ENCODE measurements at places on chromosomes 13 and 19.

DNA sequence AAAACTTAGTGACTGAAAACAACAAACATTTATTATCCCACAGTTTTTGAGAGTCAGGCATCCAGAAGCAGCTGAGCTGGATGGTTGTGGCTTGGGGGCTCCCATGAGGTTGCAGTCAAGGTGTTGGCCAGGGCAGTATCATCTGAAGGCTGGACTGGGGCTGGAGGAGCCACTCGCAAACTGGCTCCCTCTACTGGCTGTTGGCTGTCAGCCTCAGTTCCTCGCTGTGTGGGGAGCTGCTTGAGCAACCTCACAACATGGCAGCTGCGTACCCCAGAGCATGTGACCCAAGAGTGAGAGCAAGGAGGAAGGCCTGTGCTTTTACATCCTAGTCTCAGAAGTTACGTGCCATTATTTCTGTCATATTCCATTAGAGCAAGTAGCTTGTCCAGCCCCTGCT is 9.7 kb downstream of the YJU2 start:
- DNase-seq: no peak

GRCh38 chr13:113965968-113966884 is 7.7 kb downstream of the C13orf46 start:
- no peak for DNase-seq

DNA sequence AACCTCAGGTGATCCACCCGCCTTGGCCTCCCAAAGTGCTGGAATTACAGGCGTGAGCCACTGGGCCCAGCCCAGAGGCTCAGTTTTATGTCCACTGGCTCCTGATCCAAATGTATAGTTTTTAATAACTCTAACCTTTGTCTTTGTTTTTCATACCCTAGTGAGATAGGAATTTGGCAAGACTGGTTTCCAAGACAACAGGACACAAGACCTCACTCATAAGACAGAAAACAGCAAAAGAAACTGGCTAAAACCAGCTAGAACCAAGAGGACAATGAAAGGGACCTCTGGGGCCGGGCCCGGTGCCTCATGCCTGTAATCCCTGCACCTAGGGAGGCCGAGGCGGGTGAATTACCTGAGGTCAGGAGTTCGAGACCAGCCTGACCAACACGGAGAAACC is 27.6 kb downstream of the CPT1C start:
- DNase-seq: no peak

DNA sequence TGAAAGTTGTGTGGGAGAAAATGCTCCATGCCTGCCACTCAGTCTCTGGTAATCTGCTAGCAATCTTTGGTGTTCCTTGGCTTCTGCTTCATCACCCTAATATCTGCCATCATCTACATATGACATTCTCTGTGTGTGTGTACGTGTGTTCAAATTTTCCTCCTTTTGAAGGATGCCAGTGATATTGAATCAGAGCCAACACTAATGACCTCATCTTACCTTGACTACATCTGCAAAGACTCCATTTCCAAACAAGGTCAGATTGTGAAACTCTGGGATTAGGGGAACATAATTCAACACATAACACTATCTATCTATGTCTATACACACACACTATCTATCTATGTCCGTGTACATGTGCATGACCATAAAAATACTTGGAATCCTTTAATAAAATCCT is 81.4 kb upstream of the IRS2 start:
- DNase-seq: no peak

DNA sequence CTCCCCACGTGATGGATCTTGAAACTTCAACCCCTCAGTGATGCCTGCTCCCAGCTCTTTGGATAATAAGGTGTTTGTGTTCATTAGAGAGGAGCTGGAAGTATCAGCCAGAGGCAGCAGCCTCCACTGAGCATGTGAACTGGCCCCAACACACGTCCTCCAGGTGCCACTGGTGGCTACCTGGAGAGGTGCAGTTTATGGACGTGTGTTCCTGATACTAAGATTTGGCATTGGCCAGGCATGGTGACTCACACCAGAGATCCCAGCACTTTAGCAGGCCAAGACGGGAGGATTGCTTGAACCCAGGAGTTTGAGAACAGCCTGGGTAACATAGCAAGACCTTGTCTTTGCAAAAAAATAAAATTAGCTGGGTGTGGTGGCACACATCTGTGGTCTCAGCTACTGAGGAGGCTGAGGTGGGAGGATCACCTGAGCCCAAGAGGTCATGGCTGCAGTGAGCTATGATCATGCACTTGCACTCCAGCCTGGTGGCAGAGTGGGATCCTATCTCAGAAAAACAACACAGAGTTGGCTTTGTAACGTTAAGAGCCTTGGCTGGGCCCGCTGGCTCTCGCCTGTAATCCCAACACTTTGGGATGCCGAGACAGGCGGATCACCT is 34.4 kb downstream of the SLC25A42 start:
- no peak for DNase-seq

- no peak for DNase-seq
Observed at GRCh38 chr13:46633416-46633815, 80.4 kb downstream of the LRCH1 start.

GRCh38 chr13:22821589-22821988 is 359.2 kb upstream of the SGCG start:
- no peak for DNase-seq

GRCh38 chr19:34066007-34066643 is 106.2 kb upstream of the LSM14A start:
- no peak for DNase-seq

GRCh38 chr13:20127562-20128458 is 33.0 kb downstream of the GJA3 start:
- peak; percentile 36 for DNase-seq

DNA sequence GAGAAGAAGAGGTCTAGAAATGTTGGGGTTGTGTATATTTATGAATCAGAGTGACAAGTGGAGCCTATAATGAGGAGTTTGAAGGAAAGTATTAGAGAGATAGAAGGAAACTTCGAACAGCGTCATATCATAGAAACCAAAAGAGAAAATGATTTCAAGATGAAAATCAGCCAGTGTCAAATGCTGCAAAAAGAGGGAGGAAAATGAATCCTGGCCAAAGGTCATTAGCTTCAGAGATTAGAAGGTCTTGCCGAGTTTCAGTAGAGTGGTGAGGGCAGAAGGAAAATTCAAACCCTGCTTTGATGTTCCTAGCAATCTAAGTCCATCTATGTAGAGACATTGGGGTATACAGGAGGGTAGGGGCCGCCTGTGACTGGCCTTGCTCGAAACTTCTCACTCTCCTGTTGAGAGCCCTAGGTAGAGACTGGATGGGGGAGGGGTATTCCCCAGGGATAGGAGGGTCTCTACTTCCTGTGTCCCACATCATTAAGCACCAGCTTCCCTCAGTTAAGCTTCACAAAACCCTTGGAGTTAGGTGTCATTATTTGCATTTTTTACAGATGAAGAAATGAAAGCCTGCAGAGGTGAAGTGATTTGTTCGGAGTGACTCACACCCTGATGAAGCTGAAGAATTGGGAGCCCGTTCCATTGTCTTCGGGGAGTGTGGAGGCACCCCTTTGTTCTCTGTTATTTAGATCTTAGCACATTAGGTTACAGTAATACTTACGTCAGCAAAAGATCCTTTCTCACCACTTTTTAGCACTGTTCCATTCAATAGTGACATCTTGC is 62.8 kb downstream of the FGF9 start:
- no peak for DNase-seq

- DNase-seq: no peak
Observed at GRCh38 chr13:110548891-110549794, 12.4 kb downstream of the RAB20 start.

DNA sequence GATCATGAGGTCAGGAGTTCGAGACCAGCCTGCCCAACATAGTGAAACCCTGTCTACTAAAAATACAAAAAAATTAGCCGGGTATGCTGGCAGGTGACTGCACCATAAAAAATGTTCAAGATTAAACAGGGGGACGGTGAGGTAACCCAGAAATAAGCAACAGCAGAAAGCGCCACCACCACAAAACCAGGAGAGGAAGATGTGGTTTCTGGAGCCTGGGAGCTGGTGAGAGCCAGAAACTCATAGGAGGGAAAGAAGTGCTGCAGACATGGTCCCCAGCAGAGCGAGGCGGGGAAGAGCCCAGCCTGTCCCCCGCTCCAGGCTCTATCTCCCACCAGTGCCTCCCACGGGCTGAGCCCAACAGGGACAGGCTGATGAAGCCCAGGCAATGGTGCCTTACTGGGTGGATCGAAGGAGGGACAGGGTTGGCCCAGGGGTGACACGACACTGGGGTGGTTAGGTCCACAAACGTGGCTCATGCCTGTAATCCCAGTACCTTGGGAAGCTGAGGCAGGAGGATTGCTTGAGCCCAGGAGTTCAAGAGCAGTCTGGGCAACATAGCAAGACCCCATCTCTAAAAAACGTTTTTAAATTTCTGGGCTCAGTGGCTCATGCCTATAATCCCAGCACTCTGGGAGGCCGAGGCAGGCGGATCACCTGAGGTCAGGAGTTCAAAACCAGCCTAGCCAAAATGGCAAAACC is 19.0 kb downstream of the SPC24 start:
- DNase-seq: no peak

DNA sequence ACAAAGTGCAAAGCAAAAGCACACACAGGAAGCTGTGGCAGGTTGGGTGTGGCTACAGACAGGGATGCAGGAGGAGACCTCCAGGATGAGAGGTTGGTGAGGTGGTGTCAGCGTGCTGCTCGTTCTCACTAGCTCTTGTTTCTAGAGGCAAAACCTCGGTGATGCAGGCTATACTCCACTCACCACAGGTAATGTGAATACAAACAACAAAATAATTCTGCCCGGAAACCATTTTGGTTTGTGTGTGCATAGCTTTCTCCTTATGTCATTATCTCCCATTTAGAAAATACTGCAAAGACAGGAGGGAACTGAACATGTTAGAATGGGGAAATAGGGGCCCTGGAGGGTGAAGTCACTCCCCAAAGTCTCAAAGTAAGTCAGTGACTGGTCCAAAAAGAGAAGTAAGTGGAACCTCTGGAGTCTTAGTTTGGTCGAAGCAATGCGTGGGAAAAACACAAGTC is 9.4 kb downstream of the LCP1 start:
- DNase-seq: no peak

GRCh38 chr19:44757735-44758505 is 9.4 kb downstream of the BCL3 start:
- no peak for DNase-seq

DNA sequence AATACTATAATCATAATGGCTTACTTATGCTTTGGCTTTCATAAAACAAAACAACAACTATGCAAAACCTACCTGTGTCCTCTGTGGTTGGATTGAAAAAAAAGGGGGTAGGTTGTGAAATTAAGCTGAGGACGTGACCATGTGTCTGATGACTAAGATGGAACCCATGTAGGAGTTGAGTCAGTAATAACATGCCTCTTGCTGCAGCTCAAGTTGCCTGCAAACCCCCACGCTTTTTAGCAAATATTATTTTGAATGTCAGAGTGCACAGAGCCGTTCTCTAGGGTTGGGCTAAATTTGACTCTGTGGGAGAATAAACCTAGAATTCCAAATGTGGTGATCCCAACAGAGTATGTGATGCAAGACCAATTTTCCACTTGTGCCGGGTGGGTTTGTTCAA is 209.3 kb downstream of the KCNRG start:
- DNase-seq: peak; percentile 29

DNA sequence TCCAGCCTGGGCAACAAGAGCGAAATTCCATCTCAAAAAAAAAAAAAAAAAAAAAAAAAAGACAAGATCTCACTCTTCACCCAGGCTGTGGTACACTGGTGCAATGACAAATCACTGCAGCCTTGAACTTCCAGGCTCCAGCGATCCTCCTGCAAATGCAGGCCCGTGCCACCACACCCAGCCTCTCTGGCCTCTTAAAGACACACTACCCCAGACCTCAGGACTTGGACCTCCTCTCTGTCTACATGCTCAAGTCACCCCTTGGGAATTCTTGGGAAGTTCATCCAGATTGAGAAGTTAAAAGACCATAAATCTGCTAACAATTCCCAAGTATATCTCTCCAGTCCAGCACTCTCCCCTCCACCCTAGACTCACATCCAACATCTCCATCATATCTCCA is 10.6 kb upstream of the HIPK4 start:
- DNase-seq: no peak

GRCh38 chr19:42846597-42846996 is 32.9 kb downstream of the PSG1 start:
- DNase-seq: no peak

DNA sequence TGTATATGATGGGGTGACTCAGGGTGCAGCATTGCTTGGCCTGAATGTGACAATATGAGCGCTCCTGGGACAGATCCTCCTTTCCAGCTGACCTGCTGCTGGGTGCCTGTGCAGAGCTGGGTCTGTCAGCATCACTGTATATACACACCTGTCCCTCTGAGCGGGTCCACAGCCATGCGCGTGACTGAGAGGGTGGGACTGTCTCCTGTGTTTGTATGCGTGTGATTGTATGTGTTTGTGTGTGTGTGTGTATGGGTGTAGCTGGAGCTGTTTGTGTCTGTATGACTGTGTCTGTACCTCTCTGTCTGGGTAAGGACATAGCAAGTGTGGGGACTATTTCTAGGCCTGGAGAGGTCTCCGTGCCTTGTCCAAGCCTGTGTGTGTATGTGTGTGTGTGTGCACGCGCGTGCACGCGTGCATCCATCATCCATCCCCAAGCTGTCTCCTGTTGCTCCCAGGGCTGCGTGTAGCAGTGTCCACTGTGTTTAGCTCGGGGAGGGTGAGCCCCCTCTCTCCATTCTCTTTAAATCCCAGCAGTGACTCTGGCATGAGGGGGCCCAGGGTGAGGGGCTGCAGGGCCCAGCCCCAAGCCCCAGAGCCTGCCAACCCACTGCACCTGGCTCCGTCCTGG is 8.3 kb downstream of the IGLON5 start:
- DNase-seq: no peak

GRCh38 chr13:20149762-20150161 is 11.1 kb downstream of the GJA3 start:
- DNase-seq: no peak

DNA sequence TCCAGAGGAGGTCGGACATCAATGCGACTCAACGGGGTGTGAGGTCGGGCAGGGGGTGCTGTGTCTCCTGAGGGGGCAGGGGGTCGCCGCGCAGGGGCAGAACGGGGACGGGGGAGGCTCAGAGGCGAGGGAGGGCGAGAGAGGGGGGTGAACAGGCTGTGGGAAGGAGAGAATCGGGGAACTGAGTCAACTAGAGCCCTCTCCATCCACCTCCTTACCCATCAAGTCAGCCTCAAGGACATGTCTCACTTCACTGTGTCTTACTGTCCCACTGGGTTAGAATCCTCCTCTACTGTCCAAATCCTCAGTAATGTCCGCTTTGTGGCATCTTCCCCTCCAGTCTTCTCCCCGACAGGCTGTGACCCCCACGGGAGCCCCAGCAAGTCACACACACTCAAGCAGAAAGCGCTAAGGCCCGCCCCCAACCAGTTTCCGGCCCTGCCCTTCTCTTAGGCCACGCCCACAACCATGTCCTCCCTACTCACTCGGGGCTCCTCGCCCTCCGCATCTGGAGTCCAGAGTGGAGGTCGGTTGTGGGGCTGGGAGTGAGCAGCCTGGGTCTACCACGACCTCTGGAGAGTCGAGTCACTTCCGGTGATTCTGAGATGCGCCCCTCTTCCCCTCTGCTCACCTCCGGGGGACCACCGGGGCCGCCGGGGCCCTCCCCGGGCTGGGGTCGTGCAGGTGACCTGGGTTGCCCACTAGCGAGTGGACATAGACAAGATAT is 9.3 kb downstream of the PLEKHA4 start:
- peak; percentile 81 for DNase-seq

GRCh38 chr13:75841905-75842304 is 205.8 kb downstream of the LMO7 start:
- DNase-seq: no peak

GRCh38 chr19:14434543-14435319 is 1.6 kb downstream of the PKN1 start:
- peak; percentile 28 for DNase-seq
